ENCODE measurements at places on chromosomes 4 and X.

DNA sequence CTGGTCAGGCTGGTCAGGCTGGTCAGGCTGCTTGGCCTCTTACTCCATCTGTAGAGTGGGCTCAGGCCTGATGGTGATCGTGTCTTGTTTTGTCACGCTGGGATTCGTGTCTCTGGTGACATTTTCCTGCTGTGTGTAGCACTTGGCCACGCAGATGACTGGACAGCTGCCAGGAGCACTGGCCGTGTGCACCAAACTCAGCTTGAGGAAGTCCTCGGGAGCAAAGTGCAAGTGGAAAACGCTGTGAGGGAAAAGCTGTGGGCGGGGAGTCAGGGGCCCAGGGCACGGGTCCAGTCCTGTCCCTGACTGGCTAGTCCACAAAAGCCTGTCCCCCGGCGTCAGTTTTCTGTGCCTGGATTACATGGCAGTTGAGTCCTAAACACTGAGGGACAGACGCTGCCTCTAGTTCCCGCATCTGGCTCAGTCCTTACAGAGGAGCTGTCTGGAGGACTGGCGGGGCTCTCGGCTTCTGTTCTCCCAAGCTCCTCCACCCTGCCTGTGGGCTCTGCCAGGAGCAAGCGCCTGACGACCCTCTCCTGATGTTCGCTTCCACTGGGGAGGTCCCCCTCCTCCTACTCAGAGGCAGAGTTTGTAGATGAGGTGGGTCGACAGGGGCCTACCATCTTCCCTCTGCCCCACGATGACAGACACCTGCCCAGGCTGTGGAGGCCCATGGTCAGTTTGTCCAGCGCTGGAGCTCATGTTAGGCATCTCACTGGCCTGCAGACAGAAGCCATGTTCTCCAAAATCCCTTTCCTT lies 35.9 kb upstream of the GRPEL1 start:
- DNase-seq: no peak

DNA sequence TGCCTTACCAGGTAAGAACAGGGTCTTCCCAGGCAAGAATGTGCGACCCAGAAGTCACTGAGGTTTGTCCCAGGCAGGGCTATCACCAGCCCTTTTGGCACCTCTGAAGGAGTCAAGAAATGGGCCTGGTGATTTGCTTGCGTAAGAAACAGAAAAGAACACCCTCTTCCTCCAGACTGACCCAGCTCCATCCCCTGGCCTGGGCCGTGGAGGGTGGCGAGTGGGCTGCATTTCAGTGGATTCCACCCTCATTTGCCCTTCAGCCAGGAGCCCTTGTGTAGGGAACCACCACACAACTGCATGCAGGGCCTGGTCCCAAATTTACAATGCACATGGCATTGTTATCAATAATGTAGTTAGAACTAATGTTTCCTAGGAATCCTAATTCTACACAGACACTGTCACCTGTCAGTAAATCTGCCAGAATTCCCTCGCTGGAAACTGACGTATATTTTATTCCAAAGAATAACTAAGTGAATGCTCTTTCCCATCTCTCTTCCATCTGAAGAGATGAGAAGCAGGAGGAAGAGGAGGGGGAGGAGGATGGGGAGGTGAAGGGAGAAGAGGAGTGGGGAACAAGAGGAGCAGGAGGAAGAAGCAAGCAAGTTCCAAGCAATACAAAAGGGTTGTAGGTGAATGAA lies 46.6 kb downstream of the TSPAN5 start:
- DNase-seq: no peak

GRCh38 chr4:14810568-14810967 lies 191.7 kb upstream of the CPEB2 start:
- DNase-seq: no peak

GRCh38 chr4:184267673-184268583 lies 50.3 kb upstream of the ENPP6 start:
- DNase-seq: peak; percentile 73

DNA sequence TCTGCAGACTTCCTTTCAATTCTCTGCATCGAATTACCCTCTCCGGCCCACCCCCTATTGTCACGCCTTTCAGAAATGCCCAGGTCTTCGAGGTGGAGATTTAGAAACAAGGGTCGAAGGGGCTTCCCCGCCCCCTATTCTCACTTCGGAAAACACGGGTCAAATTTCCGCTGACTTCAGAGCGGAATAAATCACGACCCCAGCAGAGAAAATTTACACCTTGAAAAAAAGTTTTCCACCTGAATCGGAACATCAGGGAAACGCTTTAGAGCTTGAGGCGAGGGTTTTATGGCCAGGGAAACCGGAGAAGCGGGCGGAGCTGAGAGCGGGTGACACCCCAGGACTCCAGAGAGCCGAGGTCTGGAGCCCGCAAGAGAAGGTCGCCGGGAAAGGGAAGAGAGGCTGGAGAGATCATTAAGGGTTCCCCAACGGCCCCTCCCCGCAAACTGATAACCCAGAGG lies 1.6 kb downstream of the SHISA3 start:
- no peak for DNase-seq

- DNase-seq: no peak
Observed at GRCh38 chrX:39475372-39475771, 622.4 kb downstream of the BCOR start.

GRCh38 chrX:50099331-50099730 lies 101.5 kb downstream of the AKAP4 start:
- DNase-seq: no peak

GRCh38 chr4:166043801-166044200 lies 170.8 kb downstream of the TLL1 start:
- DNase-seq: no peak
